Stimulated activated CD8-positive, alpha-beta memory T cell treated with anti-CD3 and anti-CD28 coated beads, Interleukin-15, amount 100 ng/mL, for 24 hours (primary cell): ENCODE measurements at places on chromosomes 7 and 10.

GRCh38 chr10:119652361-119652730 lies 1.2 kb downstream of the BAG3 start:
- no peak for DNase-seq

DNA sequence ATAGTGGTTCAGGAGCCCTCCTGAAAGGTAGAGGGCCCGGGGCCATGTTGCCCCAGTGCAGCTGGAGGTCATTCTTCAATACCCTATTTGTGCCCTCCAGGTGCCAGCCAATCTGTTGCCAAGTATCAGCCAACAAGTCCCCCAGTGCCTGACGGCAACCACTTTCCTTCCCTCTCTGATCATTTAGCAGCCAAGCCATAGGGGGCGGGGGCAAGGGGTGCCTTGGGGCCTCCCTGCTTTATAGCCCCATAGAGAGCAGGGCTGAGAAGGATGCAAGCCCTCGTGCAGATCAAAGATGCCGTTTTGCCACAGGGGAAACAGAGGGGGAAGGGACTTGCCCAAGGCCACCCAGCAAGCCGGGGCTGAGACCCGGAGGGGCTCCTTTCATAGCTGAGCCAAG lies 149.0 kb upstream of the CHST15 start:
- DNase-seq, result no peak

GRCh38 chr10:87668324-87669074 lies 8.8 kb downstream of the PAPSS2 start:
- DNase-seq, result no peak

- DNase-seq, result no peak
These were observed 23.9 kb downstream of the NT5C3A start for GRCh38 chr7:33038639-33039038.
